HFF-Myc (cell line): ENCODE measurements at places on chromosomes 3 and 15.
A peak's percentile ranks its signal among the peaks of the same experiment; 100 is the strongest.

DNA sequence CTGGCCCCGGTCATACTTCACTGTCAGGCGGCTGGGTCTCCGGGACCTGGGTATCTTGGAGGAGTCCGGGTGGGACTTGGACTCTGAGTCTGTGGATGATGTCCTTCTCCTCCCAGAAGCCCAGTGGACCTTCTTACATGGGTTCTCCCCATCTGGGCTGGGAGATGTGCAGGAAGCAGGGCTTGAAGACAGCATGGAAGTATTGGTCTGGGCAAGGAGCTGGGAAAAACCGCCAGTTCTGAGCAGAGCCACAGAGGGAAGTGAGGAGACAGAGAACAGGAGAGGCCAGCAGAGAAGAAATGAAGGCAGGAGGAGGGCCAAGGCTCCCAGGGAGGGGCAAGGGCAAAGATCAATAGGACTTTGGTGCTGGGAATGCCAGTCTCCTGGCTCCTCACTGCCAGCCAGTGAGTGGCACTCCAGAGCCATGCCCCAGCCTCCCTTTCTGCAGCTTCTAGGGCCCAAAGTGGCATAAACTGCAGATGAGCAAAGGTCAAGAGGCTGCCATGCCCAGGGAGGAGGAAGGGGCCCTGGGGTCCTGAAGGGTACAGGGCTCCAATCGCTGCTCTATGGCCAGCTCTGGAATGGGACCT lies at the start of gene PPP1R14D:
PPP1R14D (minus strand) TSS at position 262 of the 590 bp plus-strand sequence; CDS start at position 195, 67 bp downstream.
- no peak for DNase-seq

GRCh38 chr15:71752604-71753289 lies 57.6 kb upstream of the NR2E3 start:
- peak; percentile 92 for DNase-seq

DNA sequence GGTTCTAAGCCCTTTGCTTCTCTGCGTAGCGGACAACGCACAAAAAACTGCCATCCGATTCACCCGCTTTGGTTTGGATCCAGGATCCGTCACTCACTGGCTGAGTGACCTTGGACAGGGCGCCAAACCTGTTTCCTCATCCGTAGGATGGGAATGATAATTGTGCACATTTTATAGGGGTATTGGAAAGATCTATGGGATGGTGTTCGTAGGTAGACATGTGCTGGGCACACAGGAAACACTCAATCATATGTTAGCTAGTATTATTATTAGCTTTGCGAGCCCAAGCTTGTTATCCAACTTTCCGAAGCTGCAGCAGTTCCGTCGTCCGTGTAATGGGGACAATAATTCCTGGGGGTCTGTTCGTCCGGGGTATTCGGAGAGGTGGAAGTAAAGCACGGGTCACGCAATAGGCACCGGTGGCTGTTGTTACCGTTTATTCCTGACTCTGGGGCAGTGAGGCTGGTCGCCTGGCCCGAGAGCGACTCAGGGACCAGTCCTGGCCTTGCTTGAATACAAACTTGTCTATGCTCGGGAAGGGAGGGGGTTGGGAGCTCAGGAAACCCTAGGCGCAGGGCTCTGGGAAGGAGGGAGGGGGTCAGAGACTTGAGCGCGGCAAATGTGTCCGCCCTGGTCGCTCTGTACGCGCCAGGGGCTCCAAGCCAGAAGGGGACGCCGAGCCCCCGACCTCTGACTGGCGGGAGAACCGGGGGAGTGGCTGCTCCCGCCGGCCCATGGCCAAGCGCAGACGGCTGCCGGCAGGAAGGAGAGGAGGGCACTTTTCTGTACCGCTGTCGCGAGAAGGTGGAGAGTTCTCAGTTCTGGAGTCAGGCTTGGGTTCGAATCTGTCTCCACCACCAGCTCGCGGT lies 1.3 kb downstream of the SPSB4 start:
- no peak for DNase-seq

- DNase-seq, result no peak
Observed at GRCh38 chr3:177816667-177817208, 619.5 kb upstream of the TBL1XR1 start.

- DNase-seq, result no peak
Observed at GRCh38 chr3:52298149-52299098, 10.8 kb downstream of the GLYCTK start.

- no peak for DNase-seq
Observed at GRCh38 chr3:73319179-73319769, 257.8 kb downstream of the EBLN2 start.

DNA sequence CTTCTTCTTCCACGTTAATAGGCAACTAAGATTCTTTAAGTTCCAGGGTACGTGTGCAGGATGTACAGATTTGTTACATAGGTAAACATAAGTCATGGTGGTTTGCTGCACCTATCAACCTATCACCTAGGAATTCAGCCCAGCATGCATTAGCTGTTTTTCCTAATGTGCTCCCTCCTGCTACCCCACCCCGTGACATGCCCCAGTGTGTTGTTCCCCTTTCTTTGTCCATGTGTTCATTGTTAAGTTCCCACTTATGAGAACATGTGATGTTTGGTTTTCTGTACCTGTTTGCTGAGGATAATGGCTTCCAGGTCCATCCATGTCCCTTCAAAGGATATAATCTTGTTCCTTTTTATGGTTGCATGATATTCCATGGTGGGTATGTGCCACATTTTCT lies 21.1 kb downstream of the GTF2A2 start:
- DNase-seq, result no peak

DNA sequence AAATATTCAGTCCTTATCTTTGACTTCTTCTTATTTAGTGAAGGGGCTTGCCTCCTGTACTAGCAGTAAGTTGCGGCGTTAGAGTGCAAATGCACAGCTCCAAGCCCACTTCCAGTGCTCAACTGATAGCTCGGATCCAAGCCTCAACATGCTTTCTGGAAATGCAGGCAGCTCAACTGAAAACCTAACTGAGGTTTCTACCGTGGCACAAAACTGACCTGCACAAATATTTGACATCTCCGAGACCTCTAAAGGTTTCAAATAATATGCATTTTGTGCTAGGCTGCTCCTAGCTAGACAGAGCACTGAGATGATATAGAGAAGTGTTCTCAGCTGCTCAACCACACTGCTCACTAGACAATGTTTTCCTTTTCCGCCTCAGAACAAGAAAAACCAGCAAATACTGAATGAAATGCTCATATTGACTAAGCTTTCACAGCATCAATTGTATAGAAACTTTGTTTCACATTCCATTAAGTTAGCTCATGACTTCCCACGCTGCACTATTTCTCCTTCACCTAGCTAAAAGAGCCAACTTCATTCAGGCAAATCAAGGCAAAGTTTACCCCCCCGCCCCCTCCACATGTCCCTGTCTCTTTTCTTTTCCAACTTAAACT lies 822 bp downstream of the ZNF385D start:
- DNase-seq, result no peak

DNA sequence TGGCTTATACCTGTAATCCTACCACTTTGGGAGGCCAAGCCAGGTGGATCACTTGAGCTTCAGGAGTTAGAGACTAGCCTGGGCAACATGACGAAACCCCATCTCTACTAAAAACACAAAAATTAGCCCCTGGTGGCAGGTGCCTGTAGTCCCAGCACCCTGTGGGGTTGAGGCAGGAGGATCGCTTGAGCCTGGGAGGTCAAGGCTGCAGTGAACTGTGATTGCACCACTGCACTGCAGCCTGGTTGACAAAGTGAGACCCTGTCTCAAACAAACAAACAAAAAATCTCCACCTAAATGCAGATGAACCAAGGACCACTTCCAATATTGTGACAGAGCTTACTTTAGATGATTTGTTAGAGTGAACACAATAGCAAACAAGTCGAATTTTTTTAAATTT lies 53.7 kb downstream of the TP53BP1 start:
- DNase-seq, result no peak

DNA sequence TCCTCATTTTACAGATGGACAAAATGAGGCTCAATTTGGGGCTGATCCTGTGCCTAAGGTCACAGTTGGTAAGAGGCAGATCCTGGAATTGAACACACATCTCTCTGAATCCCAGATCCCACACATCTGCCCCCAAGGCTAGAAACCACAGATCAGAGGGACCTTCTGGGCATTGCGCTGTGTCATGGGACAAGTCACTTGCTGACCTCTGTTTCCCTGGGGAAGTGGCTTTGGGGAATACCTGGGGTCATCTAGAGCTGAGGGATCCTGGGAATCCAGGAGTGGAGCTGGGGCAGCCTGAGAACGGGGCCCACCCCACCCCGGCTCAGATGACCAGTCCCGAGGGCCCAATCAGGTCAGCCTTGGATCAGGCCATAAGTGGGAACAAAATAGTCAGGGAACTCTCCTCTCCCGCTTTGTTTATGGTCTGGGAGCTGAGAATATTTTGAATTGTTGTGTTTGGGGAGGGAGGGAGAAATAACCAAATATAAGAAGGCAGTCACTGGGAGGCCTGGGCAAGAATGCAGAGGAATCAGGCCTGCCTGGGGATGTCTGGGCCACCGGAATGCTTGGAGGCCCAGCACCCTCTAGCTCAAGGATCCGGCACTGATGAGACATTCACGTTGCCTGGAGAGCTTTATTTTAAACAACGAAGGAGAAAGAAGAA lies 8.8 kb upstream of the SLC6A6 start:
- DNase-seq, result no peak

- no peak for DNase-seq
Observed at GRCh38 chr3:48196611-48197010, 8.4 kb upstream of the CDC25A start.

DNA sequence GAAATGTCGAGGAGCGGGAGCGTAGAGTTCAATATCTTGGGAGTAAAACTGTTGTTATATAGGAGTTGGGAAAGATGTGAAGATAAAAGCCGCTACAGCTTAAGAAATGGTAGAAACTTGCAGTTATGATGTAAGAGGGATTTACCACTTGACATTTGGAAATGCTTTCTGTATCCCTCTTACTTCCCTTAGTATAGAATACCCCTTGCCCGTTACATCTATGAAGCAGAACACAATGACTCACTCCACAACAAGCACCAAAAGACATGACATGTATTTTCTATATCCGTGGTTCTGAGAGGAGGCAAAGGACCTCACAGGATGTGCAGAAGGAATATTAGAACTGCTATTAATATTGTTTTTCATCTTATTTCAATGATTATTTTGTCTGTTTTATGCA lies 254.2 kb upstream of the NR2F2 start:
- no peak for DNase-seq

DNA sequence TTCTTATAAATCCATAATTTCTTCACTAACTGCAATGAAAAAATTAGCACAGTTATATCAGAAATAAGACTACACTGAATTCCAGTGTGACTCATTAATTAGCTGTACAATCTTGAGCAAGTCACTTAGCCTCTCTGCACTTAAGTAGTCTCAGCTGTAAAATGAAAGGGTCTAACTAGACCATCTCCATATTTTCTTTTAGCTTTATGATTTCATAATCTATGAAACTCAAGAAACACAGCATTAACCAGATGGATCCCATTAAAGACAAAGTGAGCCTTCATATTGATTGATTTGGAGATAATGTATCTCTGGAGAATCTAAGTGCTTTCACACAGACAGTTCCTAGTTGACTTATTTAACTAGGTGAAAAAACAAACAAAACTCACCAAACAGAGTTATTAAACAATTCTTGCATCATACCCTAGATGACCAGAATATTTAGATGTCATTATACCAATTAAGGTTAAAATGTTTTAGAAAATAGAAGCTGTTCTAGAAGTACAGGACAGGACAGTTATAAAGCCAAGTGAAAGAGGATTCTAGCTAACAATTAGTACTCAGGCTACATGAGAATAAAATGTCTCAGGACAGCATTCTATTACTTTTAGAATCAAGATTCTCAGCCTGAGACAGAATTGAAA lies 11.2 kb downstream of the CSNK1G1 start:
- no peak for DNase-seq

- DNase-seq, result no peak
Observed at GRCh38 chr3:84978843-84979242, 20.1 kb downstream of the CADM2 start.

- no peak for DNase-seq
Observed at GRCh38 chr3:185631508-185632206, 45.6 kb downstream of the SENP2 start.

DNA sequence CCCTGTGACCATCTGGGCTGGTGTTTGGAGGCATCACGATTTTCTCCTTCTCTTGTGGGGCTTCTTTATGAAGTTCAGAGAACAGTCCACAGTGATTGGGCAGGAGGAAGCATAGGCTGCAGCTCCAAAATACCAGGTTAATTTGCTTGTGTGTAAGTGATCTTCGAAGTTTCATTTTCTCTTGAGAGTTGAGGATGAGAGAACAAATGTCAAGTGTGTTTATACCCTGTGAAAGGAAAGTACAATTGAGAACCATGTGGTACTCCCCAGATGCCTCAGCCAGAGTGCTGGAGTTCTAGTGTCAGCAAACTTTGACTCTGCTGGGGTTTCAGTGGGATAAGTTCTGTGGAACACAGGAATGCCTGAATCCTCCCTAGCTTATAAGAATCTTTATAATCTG lies 357.1 kb upstream of the CFAP20DC start:
- no peak for DNase-seq

DNA sequence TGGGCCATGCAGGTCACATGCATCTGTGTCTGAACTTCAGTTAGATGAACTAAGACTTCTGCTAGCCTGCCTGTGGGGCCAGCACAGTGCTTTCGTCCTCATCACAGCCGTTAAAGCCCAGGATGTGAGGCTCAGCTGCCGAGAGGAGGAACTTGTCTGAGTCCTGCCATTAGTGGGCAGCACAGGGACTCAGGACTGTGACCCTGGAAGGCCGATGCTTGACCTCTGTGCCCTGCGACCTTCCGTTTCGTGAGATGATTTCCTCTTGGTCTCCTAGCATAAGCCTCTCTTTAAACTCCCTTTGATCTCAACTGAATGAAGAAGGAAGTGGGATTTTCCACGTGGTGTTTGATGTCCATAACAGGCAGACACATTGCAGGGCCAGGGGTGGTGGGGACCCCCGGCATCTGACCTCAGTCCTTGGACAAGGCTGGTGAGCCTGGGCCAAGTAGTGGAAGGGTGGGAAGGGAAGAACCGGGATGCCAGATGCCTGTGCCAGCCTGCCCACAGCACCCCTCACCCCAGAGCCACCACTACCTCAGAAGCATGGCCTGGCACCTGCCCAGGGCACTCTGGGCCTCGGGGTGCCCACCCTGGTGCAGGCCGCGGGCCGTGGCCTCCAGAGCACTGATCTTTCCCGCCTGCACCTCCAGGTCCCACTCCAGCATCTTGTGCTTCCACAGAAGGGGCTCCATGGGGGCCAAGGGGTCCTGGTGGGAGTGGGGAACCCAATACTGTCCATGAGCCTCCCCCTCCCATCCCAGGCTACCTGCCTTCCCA lies 21.6 kb downstream of the PLA2G4B start:
- DNase-seq, result no peak

DNA sequence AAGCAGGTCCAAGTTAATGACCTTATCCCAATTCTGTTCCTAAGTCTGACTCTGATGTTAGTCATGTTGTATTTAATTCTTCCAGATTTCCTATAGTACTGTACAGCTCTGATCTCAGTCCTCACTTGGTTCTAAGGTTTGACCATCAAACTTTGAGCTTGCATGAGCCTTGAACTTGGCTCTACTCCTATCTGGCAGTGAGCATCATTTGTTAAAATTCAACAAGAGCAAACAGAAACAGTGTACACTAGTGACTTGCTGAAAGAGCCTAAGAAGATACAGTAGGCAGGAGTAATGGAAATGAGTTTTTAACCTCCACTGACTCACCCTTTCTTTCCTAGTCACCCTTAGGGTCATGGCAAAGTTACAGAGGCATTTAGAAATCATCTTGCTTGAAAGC lies 451.1 kb upstream of the TPRG1 start:
- no peak for DNase-seq
